ENCODE measurements at places on chromosomes 2 and 18.

- DNase-seq: no peak
Measured at GRCh38 chr2:48016225-48017019, 110.1 kb upstream of the FBXO11 start.

DNA sequence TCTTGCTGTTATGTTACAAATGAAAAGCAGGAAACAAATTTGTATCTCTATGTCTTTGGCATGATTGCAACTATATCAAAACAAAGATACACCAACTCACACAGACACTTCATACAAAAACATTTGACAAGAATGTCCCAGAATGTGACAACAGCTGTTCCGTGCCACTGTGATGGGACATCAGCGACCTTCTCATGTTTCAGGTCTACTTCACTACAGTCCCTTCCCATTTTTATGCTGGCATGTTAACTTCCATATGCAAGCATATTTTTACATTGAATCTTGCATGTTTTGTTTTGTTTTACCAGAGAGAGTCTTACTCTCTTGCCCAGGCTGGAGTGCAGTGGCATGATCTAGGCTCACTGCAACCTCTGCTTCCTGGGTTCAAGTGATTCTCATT lies 71.2 kb downstream of the STK25 start:
- DNase-seq: no peak

DNA sequence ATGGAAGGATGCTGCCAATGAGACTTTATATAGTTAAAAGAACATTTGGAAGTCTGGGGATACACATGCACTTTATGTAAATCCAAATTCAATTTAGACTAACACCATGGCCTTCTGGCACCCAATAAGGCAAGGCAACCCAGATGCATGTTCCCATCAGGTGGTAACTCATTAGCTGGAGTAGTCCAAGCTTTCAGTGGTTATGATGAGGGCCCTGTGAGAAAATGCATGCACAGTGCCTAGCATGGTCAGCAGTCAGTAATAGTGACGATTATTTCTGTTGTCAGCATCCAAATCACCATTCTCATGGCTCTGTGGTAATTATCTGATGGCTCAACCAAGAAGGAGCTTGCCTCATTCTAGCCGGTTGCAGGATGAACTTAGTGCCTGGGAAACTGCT lies 70.3 kb upstream of the CTLA4 start:
- no peak for DNase-seq

DNA sequence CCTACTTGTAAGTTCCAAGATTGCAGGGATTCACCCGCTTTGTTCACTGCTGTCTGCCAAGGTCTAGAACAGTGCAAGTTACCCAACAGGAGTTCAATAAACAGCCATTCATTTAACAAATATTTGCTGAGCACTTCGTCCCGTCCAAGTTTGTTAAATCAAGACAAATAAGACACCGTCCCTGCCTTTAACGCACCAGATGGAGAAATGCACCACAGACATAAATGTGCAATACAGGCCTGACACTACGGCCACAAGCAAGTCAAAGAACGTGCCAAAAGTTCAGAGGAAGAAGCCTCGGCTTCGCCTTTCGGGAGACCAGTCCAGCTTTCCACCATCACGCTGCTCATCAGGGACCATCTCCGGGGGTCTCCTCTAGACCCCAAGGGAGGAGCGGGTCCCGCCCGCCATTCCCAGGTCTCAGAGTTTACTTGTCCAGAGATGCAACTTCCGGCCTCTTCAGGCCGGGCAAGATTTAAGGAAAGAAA lies 429 bp downstream of the C2orf76 start:
- DNase-seq: no peak

GRCh38 chr2:60391649-60392375 lies 161.6 kb downstream of the BCL11A start:
- DNase-seq: no peak

DNA sequence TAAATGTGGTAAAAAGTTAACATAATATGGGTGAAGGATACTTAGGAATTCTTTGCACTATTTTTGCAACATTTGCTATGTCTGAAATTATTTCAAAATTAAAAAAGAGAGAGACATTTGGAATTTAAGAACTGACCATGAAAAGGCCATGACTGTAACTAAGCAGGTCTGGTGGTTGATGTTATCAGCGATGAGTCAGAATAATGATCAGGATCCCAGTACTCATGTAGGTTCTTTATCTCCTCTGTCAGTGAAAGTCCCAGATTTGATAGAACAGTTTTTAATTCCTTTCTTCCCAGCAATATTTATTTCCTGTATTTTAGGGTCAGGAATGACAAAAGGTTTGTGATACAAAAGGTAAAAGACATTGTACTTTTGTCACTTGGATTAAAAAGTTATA lies 242.4 kb upstream of the ZNF521 start:
- no peak for DNase-seq

GRCh38 chr2:2931318-2932075 lies 446.1 kb downstream of the EIPR1 start:
- DNase-seq: no peak

- no peak for DNase-seq
Measured at GRCh38 chr2:39622860-39623259, 42.9 kb upstream of the TMEM178A start.

DNA sequence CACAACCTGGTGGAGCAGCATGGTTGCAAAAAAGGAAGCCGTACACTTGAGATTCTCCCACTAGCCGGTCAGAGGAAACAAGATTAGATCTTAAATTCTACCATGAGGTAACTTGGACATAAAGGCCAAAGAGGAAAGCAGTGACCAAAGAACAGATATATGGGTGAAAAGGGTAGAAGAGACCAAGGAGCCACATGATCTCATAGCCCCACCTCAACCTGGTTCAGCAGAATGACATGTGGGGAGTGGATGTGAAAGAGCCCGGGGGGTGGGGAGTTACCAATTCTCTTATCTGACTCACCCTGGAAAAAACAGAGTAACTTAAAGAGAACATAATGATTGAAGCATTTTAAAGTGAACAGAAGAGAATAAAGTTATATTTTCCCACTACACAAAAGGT lies 683.0 kb downstream of the DSC3 start:
- DNase-seq: no peak

DNA sequence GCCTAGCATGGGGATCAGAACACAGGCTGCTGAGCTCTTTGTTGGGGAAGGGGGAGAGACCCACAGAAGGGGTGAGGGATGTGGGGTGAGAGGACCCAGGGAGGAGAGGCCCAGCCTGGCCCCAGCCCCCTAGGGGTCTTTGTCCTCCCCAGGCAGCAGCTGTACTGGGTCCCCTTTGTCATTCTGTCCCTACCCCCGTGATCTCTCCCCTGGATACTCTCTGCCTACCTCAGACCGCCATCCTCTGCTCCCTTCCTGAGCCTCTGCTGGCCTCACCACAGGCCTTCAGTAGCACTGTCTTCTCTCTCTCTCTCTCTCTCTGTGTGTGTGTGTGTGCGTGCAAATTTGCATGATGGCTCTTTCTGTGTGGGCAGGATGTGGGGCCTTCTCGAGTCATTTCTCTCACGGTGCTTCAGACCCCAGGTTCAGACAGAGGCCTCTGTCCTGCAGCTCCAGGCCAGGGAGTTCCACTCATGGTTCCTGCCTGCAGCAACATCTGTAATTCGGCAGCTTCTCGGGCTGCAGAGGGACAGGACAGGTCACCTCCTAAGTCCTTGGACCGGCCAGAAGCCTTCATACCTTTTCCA lies 1.4 kb downstream of the PSD4 start:
- DNase-seq: no peak

DNA sequence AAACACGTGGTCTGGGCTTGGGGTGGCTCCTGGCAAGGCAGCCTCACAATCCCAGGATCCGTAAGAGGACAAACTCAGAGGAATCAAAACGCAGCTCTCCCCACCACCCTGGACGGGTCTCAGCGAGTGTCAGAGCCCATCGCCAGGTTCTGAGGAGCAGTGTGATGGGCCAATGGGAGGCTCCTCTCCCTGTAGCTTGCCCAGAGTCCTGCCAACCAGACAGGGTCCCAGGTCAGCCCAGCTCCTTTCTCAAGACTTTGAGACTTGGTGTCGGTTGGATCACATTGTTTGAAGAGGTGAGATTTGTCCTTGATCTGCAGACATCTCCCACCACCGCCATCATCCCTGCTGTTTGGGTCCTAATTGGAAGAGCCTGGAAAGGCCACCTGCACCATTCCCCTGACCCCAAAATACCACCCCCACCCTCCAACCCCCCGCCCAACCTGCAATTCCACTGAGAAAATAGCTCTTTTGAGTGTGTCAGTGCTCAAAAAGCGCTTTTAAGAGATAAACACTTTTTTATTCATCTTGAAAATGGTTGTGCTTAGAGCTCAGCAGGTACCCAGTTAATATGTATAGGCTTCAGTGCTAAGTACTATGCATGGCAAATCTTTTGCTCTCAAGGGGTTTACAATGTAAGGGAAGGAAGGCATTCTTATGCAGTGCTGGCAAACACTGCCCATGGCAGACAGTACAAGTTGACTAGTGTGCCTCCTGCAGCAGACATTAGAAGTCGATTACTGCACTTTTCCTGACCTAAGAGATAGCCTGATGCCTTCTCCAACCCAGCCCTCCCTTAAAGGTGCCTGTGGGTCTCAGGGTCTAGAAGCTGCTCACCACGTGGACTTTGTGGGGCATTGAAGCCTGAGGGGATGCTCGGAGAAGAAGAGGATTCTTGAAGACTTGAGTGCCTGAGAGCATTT lies 50.6 kb downstream of the GLI2 start:
- no peak for DNase-seq

- no peak for DNase-seq
Measured at GRCh38 chr2:112047537-112048235, 7.4 kb upstream of the TMEM87B start.

- no peak for DNase-seq
Measured at GRCh38 chr2:193743089-193743488, 1548.4 kb upstream of the TMEFF2 start.

- DNase-seq: no peak
Measured at GRCh38 chr2:197416268-197416667, 18.6 kb downstream of the SF3B1 start.

DNA sequence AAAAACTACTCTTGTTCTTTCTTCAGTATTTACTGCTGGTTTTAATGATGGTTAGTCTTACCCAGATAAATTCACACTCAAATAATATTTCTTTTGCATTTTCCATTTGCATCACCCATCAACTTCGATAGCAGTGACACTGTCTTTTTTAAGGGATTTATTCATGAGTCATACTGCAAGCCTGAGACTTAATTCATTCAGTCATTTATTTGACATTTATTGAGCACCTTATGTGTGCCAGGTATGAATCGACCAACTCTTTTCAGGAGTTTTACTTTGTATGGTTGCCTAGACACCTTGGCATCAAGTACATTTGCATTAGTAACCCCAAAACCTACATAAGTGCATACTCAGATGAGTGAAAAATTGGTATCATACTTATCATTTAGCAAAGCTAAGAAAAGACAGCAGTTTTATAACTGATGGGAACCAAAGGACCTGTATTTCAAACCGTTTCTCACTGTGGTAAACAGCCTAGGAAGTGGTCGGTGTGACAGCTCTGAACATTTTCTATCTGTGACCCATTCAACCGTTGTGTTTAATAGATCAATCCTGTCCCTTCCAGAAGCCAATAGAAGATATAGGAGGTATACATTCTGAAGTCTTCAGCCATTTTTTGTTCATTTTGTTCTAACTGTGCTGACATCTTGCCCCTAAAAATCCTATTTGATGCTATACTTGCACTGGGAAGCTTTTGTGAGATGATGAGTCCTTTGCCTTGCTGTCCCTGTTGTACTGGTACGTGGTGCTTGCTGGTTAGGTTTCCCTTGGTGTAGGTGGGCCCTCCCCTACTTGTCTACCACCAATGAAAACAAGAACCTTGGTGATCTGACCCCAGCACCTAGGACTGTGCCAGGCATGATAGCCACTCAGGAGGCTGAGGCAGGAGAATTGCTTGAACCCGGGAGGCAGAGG lies 484.7 kb upstream of the RAB12 start:
- no peak for DNase-seq

DNA sequence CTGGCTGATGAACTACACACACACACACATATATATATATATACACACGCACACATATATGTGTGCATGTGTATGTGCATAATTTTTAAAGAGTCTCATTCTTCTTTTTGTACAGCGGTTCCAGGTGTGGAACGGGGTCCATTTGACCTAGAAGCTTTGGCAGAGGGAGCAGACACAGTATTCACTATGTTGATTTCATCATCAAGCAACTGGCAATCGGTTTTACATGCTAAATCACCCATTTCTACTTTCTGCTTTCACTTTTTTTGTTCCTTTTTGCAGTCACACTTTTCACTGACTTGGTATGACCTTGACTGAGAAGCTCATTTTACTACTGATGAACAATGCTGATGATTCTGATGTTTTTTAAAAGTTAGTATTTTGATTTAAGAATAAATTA lies 63.0 kb upstream of the PGAP1 start:
- no peak for DNase-seq

DNA sequence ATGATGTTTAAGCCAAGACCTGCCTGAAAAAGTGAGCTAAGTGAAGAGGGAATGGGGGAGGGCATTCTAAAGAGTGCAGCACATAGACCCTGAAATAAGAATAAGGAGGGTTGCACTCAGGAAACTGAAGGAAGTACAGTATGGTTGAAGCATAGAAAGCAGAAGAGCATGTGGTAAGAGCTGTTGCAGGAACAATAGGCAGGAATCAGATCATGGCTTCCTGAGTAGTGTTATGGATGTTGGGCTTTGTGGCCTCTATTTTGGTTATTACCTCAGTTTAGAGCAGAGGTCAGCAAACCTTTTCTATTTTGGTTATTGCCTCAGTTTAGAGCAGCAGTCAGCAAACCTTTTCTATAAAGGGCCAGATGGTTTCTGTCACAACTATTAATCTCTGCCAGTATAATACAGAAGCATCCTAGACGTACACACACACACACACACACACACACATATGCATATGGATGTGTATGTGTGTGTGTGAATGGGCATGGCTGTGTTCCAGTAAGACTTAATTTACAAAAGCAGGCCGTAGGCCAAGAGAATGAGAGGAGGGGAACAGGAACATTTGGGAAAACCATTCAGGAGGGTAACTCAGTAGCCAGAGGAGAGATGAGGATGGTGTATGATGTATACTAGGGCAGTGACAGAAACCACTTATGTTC lies 91.1 kb upstream of the MYO3B start:
- DNase-seq: no peak

GRCh38 chr2:182144776-182145165 lies 159.1 kb downstream of the PPP1R1C start:
- DNase-seq: no peak

DNA sequence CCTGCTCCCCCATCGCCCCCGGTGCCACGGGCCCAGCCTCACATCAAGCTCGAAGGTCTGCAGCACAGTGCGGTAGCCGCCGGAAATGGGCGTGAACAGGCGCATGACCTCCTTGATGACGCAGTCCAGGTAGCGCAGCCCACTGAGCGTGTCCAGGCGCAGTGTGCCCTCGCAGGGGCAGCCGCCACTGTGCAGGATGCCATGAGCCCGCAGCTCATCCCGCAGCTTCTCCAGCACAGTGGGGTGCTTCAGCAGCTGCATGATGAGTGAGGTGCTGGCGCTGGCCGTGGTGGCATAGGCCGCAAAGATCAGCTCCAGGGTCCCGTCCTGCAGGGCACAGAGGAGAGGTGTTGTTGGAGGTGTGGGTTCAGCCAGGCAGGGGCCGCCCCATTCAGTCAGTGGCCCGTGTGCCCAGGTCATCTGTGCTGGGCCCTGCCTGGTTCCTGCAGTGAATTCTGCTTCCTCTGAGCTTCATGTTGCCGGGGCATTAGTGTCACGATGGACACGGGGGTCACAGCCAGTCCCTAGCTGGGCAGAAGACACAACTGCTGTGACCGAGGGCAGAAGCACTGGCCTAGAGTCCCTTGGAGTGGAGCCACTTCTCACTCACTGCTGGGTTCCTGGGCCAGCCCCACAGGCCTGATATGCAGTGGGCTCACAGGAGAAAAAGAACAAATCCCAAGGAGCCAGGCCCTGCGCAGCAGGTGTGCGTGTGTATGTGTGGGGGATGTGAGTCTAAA lies 14.5 kb downstream of the CYP26B1 start:
- DNase-seq: no peak

- no peak for DNase-seq
Measured at GRCh38 chr2:217980036-217980435, 22.8 kb downstream of the TNS1 start.
